ENCODE measurements at places on chromosomes 5 and 9.

GRCh38 chr9:95887926-95888497, 12.5 kb downstream of the ERCC6L2 start:
- no peak for DNase-seq

DNA sequence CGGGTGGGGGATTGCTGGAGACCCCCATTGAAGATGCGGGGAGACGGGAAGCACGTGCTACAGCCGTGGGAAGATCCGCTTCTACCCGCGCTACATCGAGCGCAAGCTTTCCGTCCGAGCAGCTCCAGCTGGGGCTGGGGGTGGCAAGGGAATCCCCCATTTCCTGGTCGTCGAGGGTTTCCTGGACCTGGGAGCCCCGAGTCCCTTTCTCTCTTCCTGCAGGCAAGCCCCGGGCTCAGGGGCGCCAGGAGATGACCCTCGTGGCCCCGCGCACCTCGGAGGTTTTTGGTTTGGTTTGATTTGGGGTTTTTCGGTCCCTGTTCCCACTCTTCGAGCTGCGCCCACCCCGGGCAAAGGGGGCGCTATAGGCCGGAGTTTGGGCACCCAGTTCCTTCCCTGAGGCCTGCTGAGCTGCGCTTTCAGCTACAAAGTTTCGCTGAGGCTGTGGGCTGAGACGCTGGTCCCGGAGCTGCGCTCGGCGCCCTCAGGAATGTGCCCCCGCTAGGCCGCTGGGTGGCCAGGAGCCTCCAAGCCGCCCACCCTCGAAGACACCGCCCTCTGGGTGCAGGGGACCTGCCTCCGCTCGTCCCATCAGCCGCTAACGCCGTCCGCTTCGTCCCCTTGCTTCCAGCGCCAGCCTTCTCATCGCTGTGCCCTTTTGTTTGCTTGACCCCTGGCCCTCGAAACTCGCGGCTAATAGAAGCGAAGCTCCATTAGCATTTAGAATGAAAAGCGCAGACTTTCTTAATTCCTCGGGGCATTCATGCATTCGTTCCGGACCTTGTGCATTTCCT, 2.9 kb downstream of the NR4A3 start:
- DNase-seq, result peak; percentile 68

DNA sequence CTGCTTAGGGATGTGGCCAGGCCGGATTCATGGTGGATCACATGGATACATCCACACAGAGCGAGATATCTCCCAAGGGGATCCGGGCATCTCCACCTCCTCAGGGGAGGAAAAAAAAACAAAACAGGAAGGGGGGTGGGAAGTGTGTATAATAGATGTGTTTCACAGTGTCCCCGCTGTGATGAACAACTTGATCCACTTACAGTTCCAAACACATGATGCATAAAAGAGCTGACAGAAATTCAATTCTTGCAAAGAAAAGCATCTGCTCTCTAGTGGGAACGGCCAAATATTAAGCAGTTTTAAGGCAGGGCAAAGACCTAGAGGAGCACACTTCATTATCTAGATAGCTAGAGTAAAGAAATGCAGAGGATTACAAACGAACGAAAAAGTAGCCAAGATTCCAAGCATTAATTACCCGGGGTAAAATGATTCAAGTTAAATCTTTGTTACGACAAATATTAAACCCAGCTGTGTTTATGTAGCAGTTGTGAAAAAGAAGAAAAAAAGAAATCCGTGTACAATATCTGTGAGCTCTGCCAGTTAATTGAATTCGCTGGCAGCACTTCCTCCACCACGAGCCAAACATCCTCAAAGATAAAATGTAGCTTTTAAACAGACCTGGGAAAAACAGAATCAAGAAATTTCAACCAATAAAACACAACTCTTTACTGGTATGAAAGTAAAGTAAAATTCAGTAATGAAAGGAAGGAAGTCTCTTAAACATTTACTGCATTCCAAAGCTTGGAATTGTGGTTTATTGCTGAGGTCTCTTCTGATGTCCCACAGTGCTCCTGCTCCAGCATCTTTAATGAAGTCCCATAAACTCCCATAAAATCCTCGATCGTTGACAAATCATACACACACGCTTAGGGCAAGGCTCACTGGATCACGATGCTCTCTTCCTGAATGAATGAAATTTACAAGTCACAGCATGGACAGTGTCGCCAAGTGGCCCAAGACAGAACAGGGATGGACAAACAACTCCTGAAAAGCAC, 213.0 kb downstream of the CRB2 start:
- no peak for DNase-seq

- DNase-seq, result no peak
These were observed 19.2 kb downstream of the BHMT start for GRCh38 chr5:79130781-79131180.

DNA sequence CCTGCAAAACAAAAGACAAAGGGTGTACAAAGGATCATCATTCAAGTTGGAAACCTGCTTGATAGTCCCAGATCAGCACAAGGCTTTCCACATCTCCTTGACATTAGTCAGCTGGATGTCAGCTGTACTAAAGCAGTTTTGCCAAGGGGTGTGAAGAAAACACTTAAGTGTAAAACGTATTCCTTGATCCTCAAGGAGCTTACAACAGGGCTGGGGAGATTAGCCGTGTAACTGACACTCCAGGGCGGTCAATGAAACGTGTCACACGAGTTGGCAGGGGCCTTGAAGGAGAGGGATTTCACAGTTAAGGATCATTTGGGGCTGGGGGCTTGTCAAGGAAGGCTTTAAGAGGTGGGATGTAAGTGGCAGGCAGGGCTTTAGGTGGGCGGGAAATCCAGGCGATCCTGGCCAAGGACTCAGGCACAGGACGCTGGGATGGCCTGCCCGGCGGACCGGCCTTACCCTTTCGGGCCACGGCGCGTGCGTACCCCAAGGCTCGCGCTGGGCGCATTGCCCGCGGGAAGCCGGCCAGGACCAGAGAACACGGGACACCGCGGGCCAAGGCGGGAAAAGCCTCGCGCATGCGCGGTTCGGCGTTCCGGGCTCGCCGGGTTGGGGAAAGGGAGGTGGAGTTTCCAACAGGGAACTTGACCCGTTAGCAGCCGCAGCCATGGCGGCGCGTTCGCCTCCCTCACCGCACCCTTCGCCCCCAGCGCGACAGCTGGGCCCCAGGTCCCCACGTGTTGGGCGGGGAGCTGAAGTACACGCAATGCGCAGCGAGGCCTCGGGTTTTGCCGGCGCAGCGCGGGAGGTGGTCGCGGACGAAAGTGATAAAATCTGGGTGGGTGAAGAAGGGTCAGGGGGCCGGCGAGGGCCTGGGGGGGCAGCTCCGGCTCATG, at the start of gene CNTLN:
TSS of gene CNTLN (plus strand) at position 645 of the 899 bp plus-strand sequence. CDS start at position 671, 26 bp downstream.
- DNase-seq, result peak; percentile 6

- no peak for DNase-seq
These were observed 173.1 kb downstream of the SYK start for GRCh38 chr9:90974643-90975245.

- DNase-seq, result no peak
These were observed 33.0 kb downstream of the SSBP2 start for GRCh38 chr5:81717860-81718259.

DNA sequence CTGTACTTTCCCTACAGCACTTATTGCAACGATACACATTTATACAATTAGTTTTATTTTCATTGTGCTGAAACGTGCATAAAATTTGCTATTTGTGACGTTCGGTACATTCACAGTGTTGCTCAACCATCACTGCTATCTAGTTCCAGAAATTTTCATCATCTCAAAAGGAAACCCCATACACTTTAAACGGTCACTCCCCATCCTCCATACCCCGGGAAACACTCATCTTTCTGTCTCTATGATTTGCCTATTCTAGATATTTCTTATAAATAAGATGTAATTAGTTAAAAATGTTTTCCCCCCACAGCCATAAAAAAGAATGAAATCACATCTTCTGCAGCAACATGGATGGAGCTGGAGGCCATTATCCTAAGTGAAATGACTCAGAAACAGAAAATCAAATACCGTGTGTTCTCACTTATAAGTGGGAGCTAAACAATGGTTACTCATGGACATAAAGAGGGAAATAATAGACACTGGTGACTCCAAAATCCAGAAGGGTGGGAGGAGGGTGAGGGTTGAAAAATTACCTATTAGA, 40.2 kb upstream of the TEX48 start:
- DNase-seq, result no peak

GRCh38 chr5:172407241-172407691, 47.1 kb downstream of the SH3PXD2B start:
- DNase-seq, result no peak

- DNase-seq, result no peak
These were observed 31.2 kb upstream of the NDUFB6 start for GRCh38 chr9:32603914-32604852.

GRCh38 chr5:79774171-79774854, 84.7 kb downstream of the CMYA5 start:
- DNase-seq, result peak; percentile 25

DNA sequence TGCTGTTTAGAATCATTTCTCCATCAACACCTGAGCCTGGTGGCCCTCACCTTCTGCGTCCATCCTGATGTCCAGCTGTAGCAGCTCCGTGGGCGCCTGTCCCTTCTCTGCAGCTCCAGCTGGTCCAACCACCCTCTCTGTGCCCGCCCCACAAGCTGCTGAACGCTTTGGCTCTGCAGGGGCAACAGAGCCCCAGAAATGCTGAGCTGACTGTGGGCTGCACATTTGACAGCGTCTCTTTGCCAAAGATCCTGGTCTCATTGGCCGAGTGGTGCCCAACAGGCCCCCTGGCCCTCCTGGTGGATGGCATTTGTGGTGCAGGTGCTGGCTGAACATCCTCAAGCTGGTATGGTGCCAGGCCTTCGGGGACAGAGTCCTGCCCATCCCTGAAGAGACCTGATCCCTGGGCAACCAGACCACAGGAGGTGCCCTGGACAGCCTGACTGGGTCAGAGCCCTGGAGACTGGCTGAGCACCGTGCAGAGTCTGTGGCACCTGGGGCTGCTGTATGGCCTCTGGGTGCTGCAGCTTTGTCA, 25.3 kb upstream of the CEP72 start:
- DNase-seq, result no peak

DNA sequence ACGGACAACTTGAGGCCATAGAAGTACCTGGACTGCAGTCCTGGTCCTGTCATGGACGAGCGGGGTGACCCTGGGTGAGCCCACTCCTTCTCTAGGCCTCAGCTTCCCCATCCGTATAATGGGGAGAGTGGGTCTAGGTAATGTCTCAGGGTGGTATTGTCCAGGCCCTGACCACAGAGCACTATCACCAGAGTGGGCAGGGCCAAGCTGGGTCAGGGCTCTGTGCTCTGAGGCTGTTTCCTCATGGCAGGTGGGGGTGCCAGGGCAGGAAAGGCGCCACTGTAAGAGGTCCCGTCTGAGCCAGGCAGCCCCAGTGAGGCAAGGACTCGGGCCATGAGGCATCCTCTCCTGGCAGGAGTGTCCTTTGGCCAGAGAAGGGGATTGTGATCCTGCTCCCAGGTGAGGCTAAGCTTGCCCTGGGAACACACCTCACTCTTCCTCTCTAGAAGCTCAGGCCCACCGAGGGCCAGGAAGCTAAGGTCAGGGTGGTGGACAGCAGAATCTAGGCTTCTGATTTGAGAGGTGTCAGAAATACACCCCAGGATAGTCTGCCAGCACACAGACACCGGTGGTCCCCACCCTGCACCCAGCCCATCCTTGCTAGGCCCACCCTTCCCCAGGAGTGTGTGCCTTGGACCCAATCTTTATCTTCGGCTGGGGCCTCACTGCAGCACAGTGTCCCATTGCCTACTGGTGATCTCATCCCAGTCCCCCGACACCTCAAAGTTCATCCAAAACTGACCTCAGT, 1.5 kb upstream of the MYOZ3 start:
- no peak for DNase-seq

DNA sequence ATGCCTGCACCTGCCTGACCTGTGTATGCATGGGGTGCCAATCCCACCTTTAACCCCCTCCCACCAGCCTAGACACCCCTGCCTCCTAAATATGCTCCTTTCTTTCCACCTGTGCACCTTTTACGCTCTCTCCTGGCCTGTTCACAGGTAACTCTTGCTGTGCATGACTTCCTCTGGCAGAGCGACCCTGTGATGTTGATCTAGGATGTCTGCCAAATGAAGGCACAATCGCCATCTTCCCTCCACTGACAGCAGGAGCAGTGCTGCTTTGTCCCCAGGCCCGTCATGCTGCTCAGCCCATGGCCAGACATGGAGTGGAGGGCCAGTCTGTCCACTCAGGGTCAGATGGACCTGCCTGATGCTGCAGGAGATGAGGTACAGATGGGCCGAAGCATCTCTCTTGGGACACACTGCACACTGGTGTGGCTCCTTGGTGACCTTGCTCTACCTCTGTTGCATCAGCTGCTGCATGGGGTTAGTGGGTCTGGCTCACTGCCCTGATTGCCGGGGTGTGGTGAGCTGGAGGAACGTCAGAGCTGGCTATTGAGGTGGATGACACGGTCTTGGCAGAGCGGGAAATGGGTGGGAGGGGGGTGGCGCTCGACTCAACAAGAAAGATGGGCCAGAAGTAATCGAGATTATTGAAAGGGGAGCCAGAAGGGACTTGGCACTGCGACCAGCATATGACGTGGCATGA, 101.7 kb upstream of the PITX1 start:
- no peak for DNase-seq

- DNase-seq, result no peak
These were observed 1.7 kb downstream of the PCDHGB1 start for GRCh38 chr5:141351591-141351990.

DNA sequence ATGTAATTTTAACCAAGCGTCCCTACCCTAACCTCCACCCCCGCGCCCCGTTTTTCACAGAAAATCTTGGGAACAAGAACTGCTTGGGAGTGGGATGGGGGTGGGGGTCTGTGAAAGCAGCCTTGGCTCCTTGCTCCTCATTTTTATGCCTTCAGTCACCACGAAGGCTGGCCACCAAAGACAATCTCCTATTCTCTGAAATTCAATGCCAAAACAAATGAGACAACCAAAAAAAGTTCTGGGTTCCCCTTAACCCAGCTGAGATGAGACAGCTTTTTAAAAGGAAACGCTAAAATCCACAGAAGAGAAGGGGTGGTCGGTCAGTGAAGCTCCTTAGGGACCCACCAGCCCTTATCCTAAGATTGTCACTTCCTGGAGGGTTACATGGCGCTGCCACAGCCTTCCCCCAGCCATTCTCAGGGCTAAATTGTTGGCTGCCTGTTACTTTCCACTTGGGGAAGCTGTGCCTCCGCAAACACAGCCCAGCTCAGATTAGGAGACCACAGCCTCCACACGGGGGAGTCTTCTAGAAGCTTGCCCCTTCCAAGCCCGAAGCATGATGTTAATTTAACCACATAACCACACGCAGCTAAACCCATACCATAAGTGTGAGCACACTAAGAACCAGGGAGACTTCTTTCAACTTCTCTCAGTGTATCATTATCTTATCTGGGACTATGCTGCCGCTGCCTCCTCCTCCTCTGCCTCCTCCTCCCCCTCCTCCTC, 136.3 kb downstream of the FOXD1 start:
- no peak for DNase-seq

- DNase-seq, result no peak
These were observed 1.5 kb downstream of the SPDL1 start for GRCh38 chr5:169584998-169585451.

GRCh38 chr5:174612686-174613085, 111.7 kb upstream of the MSX2 start:
- DNase-seq, result no peak

- DNase-seq, result peak; percentile 26
These were observed 62.7 kb downstream of the ST8SIA4 start for GRCh38 chr5:100840370-100840769.

GRCh38 chr9:110255463-110256379, 586 bp downstream of the TXN start:
- peak; percentile 62 for DNase-seq

- DNase-seq, result no peak
These were observed 47.4 kb upstream of the OLFM1 start for GRCh38 chr9:135039916-135040645.
